Heart left ventricle (tissue), 16 donors: ENCODE measurements at places on chromosomes 7 and 10. TPM values are rescaled to one million over a fixed set of nuclear protein-coding genes. Genes with fewer than 3 reads are reported as not detected.

Gene PON1
- not detected for total RNA-seq

Gene ICA1
- total RNA-seq = 61.9 TPM

Gene CYP26A1
- not detected for total RNA-seq

Gene C10orf62
- 0.24 TPM for total RNA-seq

Gene TMEM229A
- not detected for total RNA-seq

Gene LIPM
- total RNA-seq = not detected

Gene RBP4
- 0.35 TPM for total RNA-seq

Gene ANKRD7
- not detected for total RNA-seq

Gene INA
- total RNA-seq = 0.11 TPM

Gene NEUROG3
- not detected for total RNA-seq

Gene STK32C
- 5.5 TPM for total RNA-seq

Gene ACTL6B
- total RNA-seq = not detected

Gene GNAT3
- not detected for total RNA-seq

Gene OIT3
- total RNA-seq = 0.16 TPM

Gene JCAD
- 27.1 TPM for total RNA-seq
